ENCODE measurements at places on chromosomes 6 and 20.

- no peak for DNase-seq
Observed at GRCh38 chr20:7358670-7359069, 581.6 kb downstream of the HAO1 start.

DNA sequence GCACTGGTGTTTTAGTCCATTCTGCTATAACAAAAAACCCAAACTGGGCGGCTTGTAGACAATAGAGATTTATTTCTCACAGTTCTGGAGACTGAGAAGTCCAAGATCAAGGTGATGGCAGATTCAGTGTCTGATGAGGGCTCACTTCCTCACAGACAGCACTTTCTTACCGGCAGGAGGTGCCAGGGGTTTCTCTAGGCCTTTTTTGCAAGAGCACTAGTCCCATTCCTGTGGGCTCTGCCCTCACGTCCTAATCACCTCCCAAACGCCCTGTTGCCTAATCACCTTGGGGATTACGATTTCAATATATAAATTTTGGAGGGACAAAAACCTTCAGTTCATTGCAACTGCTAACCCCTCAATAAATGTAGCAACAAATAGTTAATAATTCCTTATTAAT lies 140.0 kb upstream of the SGK1 start:
- DNase-seq: no peak

- DNase-seq: no peak
Observed at GRCh38 chr6:157536223-157536545, 155.2 kb downstream of the ZDHHC14 start.

DNA sequence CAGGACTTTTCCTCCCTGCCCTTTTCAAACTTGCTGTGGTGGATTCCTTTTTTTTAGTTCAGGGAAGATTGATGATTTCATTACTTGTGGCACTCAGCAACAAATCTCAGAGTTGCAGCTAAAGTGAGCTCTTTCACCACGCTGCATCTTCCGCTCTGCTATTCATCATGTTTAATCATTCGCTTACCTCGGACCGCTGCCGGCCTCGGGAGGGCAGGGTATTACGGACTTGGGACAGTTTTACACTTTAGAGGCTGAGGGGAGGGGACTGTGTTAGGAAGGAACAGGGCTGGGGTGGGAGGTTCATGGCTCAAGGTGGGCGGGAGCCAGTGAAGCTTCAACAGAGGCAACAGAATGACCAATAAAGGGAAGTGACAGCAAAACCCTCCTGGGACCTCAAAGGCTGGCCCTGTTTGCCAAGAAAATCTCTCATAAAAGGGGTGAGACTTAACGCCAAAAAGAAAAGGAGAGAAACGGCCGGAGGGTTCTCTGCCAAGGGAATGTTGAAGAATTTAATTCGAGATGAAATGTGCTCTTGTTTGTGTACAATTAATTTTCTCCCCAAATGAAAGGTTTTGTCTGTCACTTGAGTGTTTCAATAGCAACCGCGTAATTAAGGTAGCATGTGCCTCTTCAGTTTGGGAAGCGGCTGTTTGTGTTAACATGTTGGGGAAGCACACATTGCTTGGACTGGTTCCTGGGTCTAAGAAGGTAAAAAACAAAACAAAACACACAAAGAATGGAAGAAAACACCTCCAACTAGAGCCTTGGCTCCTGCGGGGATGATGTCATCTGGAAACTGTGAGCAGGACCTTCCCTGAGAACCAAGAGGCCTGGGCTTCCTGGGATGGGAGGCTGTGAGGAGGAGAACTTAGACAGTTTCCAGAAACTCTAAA lies 72.5 kb upstream of the SULF2 start:
- no peak for DNase-seq

GRCh38 chr6:26045065-26045927 lies 41.9 kb upstream of the HFE start:
- no peak for DNase-seq

DNA sequence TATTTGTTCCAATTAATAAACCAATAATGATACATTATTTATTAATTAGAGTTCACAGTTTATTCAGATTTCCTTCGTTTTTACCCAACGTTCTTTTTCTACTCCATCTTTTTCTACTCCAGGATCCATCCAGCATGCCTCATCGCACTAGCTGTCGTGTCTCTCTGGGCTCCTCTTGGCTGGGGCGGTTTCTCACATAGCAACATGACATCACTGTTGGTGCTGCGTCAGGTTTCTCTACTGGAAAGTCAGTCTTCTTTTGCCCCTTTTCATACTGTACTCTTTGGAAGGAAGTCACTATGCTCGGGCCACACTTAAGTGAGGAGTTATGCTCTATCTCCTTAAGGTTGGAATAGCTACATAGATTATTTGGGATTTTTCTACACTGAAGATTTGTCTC lies 13.7 kb upstream of the SOX12 start:
- DNase-seq: no peak

DNA sequence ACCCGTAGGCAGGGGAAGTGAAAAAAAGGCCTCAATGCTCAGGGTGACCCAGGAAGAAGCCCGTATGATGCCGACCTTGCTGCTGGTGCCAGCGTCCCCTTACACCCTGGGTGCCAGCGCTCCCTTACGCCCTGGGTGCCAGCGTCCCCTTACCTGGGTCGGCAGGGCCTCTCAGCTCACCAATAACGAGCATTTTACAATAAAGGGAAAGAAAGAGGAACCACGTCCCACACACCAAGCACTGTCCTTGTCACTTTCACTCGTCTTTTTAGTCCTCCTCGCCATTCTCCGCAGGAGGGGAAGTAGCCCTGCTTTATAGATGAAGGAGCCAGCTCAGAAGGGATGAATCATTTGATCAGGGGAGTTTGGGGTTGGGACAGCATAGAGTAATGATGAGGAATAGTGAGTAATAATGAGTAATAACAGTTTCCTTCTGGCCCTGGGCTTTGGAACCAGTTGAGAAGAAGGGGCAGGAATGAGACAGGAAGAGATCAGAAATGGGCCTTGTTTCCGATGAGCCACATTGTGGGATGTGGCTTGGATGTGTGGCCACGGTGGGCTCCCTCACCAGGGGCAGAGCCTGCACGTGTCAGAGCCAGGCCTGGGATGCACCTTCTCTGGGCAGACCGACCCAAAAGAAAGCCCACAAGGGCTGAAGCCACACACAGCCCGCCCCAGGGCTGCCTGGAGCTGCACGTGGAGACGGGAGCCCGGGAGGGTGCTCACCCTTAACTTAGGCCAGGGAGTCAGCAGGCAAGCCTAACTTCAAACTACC lies 75.7 kb downstream of the SYNJ2 start:
- DNase-seq: peak; percentile 86

- no peak for DNase-seq
Observed at GRCh38 chr20:13229538-13229937, 8.5 kb downstream of the ISM1 start.

DNA sequence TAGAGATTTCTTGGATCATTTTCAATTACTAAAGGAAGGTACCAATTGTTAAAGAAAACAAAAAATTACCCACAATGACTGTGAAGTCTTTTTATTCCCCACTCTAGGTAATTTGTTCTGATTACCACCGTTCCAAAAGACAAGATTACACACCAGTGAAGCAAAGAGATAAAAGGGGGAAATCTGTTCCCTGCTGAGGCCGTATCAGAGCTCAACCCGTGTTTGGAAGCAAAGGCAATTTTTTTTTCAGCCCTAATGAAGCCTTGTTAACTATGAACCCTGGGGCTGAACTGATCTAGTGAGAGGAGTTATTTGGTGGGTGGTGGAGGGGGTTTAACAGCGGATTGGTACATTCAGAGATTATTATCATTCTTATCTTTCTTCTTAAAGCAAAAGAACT lies 128.5 kb downstream of the ALDH8A1 start:
- no peak for DNase-seq

DNA sequence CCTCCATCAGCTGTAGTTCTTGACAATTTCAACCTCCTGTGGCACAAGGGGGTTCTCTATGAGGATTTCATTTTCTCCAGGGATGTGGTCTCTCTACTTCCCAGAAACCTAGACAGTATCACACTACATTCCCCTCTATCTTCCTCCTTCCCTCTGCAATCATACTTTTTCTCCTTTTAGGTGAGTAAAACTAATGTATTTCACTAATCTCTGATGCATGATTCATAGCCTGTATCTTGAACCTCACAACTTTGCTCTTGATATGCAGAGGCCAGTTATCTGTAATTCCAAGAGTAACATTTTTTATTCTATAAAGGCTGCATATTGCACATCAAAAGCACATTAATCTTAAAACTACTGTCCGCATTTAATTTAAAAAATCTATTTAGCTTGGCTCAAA lies 449.6 kb downstream of the RFPL4B start:
- no peak for DNase-seq

DNA sequence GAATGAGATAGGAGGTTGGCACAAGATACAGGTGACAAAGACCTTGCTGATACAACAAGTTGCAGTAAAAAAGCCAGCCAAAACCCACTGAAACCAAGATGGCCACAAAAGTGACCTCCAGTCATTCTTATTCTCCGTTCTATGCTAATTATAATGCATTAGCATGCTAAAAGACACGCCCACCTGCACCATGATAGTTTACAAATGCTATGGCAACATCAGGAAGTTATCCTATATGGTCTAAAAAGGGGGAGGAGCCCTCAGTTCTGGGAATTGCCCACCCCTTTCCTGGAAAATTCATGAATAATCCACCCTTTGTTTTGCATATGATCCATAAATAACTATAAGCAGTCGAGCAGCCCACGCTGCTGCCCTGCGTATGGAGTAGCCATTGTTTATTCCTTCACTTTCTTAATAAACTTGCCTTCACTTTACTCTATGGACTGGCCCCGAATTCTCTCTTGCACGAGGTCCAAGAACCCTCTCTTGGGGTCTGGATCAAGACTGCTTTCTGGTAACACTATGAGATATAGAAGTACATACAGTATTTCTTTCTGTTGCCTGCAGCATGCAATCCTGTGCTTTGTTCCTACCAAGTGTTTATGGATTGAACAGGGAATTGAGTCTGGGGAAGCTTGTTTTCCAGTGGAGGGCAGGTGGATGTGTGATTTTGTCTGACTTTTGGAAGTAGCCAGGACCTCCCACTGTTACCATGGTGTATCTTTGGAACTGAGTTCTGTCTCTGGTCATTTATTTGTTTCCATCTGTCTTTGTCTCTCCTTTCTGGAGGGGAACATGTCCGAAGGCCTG lies 72.0 kb upstream of the TGM3 start:
- no peak for DNase-seq

GRCh38 chr6:142929751-142930358 lies 15.1 kb downstream of the HIVEP2 start:
- DNase-seq: no peak

DNA sequence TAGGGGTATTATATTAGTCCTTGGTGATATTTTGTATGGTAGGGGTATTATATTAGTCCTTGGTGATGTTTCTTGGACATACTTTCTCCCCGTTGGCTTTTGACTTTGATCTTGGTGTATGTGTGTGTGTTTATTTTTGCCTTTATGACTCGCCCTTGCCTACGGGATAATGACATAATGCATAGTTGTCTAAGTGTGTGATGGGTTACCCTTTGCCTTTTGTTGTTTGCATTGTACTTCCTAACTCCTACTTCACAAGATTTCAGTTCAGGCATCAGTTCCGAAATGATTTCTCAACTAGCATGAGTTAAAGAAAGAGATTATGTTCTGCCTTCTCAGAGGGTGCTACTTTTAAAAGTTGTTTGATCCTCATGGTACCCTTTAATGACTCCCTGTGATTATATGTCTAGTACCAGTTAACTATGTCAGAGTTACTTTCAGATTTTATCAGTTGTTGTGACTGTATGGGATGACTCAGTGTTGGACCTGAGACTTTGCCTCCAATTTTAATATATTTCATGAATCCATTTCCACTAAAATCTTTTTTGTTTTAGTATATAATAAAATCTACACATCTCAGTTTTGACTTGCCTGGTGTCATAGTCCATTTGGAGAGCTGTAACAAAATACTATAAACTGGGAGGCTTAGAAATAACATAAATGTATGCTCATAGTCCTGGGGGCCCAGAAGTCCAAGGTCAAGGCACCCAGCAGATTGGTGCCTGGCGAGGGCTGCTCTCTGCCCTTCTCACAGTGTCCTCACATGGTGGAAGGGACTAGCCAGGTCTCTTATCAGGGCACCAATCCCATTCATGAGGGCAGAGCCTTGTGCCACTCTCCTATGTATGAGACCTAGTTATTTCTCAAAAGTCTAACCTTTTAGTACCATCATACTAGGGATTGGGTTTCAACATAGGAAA lies 34.1 kb downstream of the CDYL start:
- no peak for DNase-seq

DNA sequence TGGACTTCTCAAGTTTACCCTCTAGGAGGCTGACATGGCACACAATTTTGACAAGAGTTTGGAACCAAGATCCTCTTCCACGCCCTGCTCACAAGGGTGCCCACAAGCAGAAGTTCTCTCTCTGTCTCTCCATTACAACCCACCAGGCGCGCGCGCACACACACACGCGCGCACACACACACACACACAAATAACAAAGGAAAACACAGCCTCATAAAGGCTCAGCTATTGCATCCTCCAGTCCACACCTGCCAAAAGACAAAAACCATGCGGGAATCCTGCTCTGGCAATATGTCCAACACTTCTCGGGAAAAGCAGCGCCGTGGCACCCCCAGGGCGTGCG lies 870 bp downstream of the PAK5 start:
- DNase-seq: no peak

DNA sequence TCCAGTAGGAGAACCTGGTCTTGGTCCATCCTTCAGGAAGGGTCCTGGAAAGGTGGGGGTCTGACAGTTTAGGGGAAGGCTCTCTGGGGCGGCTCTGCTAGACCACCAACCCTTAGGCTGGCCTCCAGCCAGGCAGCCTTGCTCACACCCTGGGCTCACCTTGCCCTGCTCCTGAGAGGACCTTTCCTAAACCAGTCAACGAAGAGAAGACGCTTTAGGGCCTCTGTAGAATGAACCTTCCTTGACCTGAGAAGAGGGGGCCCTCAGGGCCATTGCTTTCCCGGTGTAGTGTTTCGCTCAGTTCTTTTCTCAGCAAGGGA lies 1.1 kb downstream of the CDC25B start:
- no peak for DNase-seq

DNA sequence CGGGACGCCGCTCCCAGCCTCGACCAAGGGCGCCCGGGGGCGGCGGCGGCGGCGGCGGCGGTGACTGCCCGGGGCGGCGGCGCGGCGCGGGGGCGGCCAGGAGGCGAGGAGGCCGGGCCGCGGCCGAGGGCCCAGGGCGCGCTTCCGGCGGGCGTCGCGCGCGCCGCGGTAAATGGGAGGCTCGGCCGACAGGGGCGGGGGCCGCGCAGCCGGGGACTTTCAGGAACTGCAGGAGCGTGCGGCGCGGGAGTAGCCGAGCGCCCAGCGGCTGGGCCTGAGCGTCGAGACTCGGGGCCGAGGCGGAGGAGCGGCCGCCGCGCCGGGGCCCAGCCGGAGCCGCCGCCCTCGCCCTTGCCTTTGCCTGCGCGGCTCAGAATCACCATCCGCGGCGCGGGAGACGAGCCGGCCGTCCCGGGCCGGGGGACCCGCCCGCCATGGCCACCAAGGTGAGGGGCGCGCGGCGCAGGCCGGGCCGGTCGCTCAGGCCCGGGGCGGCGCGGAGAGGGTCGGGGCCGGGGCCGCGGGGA lies at the start of gene SNX9:
Gene SNX9 (plus strand): TSS at position 246 of the 527 bp plus-strand sequence. CDS start 189 bp downstream, at position 435.
- DNase-seq: no peak

- peak; percentile 9 for DNase-seq
Observed at GRCh38 chr6:136290410-136291010, 864 bp upstream of the BCLAF1 start.

All from SIG-M5 (cell line).